Stimulated activated CD4-positive, alpha-beta T cell treated with anti-CD3 and anti-CD28 coated beads, Interleukin-1b, Interleukin-23, amount 100 ng/mL, for 1 hour (primary cell): ENCODE measurements at places on chromosomes 4 and X.

DNA sequence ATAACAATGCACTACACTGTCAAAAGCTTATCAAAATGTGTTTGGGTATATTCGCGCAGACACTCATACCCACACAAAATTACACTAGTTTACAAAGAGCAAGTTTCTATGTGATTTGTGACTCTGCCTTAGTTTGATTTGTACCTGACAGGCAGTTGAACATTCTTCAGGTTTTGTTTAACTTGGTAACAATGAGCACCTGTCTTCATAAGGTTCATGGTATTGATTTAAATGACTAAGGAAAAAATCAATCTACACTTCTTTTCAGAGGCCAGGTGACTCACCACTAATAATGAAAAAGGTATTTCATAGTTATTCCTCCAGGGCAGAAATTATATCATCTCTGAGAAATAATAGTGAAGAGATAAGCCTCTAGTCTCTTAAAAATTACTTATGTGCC is 1114.6 kb upstream of the AGA start:
- no peak for DNase-seq

GRCh38 chr4:171588051-171588545 is 225.1 kb upstream of the GALNTL6 start:
- no peak for DNase-seq

- DNase-seq, result no peak
Observed at GRCh38 chr4:115454228-115454627, 340.8 kb upstream of the NDST4 start.

DNA sequence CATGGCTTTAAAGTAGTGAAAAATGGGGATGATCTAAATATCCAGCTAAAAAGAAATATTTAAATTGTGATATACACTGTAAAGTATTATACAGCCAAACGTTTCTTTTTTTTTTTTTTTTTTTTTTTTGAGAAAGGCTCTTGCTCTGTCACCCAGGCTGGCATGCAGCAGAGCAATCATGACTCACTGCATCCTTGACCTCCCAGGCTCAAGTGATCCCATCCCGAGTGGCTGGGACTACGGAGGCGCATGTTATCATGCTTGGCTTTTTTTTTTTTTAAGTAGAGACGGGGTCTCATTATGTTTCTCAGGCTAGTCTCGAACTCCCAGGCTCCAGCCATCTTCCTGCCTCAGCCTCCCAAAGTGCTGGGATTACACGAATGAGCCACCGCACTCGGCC is 17.1 kb downstream of the SMIM14 start:
- no peak for DNase-seq

- no peak for DNase-seq
Observed at GRCh38 chrX:3771766-3772165, 58.3 kb upstream of the PRKX start.

DNA sequence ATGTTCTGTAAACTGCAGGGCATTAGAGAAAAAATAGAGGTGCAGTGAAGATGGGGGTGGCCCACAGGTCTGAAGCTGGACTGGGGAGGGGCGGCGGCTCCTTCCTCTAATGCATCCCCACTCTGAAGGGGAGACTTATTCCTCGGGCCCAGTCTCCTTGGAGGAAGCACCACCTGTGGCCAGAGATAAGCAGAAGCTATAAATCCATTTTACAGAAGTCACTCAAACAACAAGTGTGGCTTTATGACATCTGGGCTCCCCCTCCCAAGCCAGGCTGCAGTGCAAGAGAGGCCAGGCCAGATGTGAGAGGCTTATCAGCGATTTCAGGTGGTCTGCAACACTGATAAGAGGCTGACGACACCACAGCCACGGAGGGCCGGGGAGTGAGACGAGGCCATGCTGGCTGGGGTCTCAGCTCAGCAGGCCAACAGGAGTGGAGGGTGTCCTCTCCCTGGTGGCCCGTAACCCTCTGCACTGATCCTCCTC is 15.8 kb downstream of the CYTL1 start:
- DNase-seq, result no peak

DNA sequence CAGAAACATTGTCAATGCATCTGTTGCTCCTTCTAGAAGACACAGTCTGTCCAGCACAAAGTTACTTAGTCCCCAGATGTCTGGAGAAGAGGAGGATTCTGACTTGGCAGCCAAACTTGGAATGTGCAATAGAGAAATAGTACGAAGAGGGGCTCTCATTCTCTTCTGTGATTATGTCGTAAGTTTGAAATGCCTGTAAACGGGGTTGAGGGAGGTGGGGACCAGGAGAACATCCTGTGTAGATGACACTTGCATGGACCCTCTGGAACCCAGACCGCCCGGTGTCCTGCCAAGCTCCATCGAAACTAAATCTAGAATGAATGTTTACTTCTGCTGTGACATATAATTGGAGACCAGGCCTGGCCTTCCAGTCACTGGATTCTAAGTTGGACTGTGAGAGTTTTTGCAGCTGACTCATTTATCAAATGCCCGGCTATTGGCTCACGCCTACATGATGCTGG is 45.0 kb upstream of the MSANTD1 start:
- no peak for DNase-seq

DNA sequence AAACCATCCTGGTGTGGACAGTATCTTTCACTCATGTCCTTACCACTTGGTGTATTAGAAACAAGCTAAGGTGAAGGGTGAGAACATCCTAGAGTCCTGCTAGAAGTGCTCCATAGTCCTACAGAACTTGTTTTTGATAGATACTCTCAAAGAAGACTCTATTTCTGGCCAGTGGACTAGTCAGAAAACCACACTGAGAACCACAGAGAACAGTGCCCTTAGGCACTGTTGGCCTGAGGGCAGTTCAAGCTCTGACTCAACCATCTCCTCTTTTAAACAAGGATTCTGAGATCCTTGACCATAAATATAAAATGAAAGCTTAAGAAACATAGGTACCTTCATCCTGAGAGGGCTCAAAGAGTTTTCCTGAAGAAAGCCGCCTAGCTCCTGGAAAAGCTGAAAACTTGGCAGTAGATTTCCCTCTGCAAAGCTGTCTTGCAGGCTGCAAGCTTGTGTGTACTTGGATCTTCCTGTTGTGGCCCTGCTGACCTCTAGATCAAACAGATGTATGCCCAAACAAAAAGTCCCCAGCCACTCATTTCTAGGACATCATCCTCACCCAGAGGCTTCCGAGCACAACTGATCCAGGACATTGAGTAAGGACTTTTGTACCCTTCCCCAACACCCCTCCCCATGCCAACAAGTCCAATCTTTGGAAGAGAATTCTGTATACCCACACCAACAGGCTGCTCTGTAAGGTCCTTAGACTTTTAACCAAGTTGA is 111.6 kb upstream of the CXCL13 start:
- DNase-seq, result no peak

GRCh38 chr4:134490863-134491262 is 289.3 kb upstream of the PABPC4L start:
- no peak for DNase-seq

DNA sequence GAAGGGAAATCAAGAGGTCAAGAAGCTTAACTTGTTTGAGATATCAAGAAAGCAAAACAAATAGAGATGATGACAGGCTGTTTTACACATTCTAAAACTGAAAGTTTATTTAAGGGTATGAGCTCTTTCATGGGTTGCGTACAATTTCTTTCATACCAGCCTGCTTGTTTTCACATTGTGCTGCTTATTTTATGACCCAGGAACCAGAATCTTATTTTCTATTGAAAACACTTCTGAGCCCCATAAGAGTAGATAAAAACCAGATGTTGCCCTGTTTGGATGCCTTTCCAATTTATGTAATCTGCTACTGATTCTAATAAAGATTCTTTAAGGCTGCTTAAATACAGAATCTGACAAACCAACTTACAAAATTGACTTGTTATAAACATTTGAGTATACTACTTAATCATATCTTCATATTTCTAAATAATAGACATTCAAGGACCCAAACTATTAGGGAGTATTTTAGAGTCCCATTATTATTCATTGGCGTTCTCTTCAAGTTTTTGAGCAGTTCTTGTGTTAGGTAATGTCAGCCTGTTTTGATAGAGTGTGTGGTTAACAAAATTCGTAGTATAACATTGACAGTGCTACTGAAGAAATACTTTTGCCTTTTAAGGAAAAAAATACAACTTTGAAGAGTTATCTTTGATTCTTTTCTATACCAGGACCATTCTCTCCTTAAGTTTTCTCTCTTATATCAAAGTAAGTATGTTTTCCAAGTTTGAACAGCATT is 74.4 kb downstream of the PDLIM5 start:
- no peak for DNase-seq

DNA sequence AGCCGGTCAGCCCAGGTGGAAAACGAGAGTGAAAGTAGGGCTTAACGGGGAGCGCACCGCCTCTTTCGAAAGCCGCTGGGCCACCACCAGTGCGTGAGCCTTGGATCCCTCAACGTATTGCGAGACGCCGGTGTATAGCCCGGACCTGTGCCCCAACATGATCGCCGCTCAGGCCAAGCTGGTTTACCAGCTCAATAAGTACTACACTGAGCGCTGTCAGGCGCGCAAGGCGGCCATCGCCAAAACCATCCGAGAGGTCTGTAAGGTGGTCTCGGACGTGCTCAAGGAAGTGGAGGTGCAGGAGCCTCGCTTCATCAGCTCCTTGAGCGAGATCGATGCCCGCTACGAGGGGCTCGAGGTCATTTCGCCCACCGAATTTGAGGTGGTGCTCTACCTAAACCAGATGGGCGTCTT is 929 bp downstream of the MAB21L2 start:
- DNase-seq, result no peak

GRCh38 chr4:56416349-56416748 is 19.1 kb downstream of the PPAT start:
- no peak for DNase-seq

GRCh38 chr4:1154126-1154522 is 18.3 kb downstream of the SPON2 start:
- no peak for DNase-seq

GRCh38 chrX:38347136-38347535 is 5.3 kb upstream of the OTC start:
- no peak for DNase-seq

- DNase-seq, result no peak
Observed at GRCh38 chr4:64533159-64533558, 123.9 kb upstream of the TECRL start.

- DNase-seq, result no peak
Observed at GRCh38 chr4:140255467-140255866, 101.5 kb upstream of the MAML3 start.

DNA sequence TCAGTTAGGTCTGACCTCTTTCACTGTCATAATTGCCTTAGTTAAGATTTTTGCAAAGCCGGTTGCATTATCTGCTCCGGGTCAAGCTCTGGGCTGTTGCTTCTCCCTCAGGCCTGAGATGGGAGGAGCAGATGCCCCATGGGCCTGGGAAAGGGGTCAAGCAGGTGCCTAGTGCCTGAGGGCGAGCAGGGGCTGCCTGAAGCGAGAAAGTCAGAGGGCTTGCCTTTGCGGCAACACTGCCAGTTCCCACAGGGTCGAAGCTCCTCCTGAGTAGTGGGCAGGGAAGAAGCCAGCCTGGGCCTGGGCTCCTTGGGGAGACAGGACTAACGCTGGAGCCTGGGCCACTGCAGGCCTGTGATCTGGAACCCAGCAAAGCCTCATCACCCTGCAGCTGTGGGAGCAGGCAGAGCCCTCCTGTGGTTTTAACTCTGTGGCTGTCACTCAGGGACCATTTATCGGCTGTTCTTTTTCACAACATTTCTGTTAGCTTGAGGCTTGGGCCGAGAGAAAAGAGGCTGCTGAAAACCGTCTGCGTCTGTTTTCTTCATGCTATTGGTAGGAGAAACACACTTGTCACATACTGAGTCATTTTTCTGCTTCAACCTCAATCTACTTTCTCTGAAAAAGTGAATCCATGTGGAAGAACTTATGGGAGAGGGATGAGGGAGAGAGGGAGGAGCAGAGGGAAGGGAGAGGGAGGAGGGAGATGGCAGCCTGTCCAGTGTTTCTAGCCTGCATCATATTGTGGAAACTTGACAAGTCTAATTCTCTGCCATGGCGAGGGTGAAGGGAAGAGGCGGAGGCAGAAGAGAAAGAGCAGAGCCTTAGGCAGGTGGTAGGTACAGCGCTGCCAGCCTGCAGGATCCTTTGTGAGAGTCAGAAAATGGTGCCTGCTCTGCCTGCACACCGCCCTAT is 68.4 kb downstream of the RHOH start:
- DNase-seq, result no peak

- no peak for DNase-seq
Observed at GRCh38 chr4:154487145-154487544, 4.5 kb downstream of the DCHS2 start.

DNA sequence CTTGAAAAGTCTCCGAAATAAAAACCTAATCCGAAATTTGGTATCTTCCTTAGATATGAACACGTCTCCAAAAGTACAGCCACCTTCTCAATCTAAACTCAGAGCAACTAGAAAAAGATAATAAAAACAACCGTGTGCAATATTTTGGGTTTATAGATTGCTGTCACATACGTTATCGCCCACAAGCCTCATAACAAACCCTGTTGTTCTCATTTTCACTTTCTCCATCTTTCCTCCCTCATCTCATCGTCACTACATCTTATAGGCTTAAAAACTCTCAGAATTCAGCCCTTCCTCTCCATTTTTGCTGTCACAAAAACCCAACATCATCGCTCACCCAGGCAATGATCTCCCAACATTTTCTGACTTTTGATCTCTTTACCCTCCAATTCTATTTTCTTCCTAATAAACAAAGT is 448 bp upstream of the SCFD2 start:
- DNase-seq, result no peak

DNA sequence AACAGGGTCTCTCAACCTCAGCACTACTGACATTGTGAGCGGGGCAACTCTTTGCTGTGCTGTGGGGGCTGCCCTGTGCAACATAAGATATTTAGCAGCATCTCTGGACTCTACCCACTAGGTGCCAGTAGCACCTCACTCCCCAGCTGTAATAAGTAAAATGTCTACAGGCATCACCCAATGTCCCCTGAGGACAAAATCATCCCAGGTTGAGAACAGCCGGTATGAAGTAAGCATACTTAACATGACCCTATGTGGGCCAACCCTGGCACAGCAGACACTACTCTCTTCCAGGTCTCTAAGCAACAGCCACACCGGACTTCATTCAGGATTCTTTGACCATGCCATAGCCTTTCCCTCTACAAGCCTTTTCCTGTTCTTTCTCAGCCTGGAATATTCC is 10.5 kb upstream of the MGST2 start:
- no peak for DNase-seq

DNA sequence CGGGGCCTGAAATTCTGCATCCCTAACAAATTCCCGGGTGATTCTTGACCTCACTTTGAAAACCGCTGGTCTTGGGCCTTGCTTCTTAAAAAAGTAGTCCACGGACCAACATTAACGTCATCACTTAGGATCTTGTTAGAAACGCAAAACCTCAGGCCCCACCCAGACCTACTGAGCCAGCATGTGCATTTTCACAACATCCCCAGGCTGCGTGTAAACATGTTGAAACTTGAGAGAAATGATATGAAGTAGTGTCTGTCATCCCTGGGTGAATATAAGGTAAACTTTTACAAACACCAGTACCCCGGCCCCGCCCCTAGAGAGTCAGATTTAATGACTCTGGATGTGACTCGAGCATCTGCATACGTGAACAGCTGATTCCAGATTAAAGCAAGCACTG is 33.7 kb downstream of the SORBS2 start:
- DNase-seq, result no peak

DNA sequence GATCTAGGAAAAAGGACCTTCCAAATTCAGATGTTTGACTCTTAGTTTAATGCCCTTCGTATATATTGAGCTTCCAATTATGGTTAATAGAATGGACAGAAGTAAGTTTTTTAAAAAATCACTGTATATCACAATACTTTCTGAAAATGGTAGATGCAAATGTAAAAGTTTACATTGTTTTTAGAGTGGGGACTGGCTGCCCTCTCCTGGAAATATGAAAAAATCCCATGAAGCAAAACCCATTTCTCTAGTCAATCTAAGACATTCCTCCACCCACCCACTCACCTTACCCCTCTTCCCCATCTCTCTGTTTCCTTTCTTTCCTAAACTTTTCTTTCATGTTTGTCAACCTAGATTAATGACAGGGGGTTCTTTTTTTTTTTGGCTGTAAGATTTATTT is 134.5 kb downstream of the ARHGAP6 start:
- DNase-seq, result no peak
